ENCODE measurements at places on chromosomes 4 and X.

- DNase-seq, result no peak
Measured at GRCh38 chr4:96036781-96037180, 196.9 kb downstream of the PDHA2 start.

DNA sequence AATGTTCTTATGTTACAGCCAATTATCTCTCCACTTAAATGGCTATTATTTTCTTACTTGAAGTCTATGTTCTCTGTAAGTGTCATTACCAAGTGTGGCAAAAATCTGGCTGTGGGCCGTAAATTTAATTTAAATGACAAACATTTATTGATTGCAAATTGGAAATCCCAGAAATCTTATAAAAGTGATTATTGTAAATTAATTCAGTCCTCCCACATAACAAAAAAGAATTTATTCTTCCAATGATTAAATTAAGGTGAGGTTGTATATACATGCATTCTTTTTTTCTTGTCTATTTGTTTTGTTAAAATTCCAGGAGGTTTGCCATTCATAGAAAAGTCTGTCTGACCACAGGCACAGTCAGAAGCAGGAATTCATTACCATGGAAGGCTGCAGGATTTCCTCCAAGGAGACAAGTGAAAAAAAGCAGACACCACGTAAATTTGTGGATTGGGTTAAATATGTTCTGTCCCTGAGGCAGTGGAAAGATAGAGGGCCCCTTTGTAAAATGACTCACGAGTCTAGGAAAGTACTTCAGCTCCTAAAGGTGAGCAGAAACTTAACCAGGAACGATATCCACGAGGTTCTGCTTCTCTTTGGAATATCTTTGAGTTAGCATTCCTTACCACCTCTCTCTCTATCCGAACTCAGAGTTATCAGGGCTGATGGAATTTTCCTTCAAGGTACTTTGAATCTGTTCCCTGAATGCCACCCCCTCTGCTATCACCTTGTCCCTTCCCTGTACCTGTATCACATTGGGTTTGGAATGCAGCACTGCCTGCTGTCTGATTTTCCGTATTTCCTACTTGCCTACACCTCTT lies 10.7 kb downstream of the PPARGC1A start:
- no peak for DNase-seq

- no peak for DNase-seq
Measured at GRCh38 chr4:30462445-30463090, 257.6 kb upstream of the PCDH7 start.

DNA sequence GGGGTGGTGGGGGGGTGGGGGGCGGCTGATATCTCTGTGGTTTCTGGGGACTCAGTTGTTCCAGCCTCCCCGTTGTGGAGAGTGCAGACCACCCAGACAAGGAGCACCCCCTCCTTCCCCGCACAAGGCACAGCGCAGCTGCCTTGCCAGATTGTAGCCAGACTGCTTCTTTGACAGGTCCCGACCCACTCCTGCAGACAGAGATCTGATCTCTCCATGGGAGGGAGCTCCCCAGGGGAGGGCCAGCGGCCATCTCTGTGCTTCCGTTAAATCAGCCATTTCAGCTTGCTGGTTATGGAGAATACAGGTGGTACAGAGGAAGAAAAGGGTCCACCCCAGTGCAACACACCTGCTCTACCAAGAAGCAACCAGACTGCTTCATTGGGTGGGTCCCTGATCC lies 80.8 kb downstream of the FGF16 start:
- no peak for DNase-seq

DNA sequence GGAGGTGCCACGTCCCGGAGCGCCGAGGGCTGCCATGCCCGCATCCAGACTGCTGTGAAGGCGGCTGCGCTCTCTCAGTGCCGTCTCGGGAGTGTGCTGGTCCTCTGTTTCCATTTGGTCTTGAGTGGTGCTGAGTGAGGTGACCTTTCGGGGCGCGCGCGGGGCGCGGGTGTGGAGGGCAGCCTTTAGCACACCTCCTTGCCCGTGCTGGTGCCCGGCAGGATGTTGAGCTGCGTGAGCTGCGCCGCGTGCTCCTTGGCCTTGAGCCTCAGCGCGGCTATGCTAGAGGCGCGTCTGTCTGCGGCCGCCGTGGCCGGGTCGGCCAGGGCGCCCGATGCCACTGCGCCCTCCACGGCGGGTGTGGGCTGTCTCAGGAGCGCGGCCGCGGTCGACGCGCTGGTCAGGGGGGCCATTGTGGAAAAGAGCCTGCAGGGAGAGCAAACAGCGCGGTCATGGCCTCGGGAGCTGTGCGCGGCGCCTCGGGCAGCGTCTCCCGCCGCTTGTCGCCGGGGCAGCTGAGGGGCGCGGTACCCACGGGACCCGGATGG lies 11.2 kb downstream of the ARX start:
- no peak for DNase-seq

DNA sequence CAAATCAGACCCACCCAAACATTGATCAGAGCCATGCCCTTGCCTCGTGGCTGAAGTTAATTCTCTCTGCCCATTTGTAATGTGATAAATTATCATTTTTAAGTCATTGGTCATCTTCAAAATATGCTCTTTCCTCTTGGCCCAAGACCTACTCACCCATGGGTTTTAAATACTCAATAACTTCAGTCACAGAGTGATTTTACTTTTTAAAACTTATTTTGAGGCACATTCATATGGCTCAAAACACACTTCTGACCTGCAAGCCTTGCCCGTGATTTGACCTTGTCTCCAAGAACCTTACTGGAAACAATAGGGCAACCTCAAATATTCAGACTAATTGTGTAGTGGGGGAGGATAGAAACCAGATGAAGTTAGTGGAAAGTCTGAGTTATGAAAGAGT lies 176.2 kb upstream of the LNX1 start:
- DNase-seq, result no peak

DNA sequence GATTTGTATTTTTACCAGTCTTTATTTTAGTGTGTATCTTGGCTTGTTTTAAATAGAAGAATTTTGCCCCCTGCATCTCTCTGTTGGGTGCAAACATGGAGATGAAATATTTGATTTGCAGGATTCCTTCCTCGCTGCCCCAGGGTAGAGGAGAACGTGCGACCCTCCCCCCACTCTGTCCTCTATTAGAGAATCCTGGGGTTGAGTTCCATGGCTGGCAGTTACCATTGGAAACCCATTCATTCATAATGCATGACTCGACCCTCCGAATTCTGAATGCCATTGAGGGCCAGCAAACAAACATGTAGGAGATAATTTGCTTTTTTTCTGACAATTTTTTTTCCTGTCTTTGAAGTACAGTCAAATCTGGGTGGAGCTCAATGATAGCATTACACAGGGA lies 53.7 kb downstream of the TRIM2 start:
- no peak for DNase-seq

DNA sequence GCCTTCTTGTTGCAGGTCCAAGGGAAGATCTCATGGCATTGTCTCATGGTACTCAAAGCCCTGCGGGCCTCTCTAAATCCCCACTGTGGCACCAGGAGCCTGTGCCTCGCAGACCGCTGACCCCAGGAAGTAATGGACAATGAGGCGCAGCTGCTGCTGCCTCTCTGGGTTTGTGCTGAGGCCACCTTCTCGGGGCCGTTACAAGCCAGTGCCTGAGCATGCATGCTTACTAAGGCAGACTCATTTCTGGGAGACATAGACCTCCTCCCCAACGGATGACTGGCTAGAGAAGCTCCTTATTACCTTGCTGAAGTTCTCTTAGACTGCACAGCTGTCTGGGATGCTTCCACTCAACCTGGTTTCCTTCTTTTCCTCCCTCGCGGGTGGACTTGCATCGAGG lies 1.3 kb downstream of the BDH2 start:
- DNase-seq, result no peak

DNA sequence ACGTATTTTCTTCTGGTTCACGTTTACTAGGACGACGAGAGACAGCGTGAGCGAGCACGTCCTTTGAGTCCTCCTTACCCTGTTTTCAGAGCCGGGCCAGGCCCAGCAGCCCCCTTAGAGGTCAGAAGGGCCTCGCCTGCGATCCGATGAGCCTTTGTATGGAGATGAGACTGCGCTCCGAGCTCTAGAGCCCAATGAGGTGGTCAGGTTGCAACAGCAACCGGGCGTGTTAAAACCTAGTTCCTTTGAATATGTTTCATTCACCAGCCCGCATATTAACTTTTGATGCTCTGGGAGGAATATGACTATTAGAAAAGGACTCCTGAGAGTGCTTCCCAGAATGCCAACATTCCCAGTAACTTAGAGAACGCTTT lies 55.6 kb upstream of the TADA2B start:
- no peak for DNase-seq

- no peak for DNase-seq
Measured at GRCh38 chrX:11064851-11065600, 46.1 kb upstream of the HCCS start.

DNA sequence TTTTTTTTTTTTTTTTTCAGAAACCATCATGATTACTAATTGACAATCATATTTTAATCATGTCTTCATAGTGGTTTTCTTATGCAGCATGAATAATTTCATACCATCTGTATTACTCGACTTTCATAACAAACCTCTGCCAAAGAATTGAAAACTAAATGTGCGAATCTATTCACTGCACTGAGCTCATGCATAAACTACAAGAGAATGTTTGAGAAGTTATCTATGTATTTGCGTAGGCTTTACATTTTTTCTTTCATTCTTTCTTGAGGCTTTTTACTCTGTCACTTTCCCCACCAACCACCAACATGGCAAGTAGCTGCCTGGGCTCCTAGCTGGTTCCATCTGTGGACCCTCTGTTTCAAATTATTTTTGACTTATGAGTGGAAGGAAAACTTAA lies 1761.0 kb downstream of the STIM2 start:
- DNase-seq, result no peak

DNA sequence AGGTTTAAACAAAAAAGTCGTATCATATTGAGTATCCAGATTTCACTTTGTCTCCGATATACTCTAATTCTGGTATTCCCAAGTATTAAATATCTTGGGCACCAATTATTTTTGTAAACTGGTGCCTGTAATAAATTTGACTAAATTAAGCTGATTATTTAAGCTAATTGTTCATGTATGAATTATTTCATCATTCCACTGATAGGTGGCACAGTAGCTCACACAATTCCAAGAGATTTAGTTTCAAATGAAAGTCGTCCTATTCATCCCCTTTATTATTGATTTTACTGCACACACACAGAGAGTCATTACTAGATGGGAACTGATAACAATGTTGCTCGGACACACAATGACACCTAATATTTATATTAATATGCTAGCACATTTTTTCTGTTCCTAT lies 432.4 kb downstream of the DMD start:
- no peak for DNase-seq

DNA sequence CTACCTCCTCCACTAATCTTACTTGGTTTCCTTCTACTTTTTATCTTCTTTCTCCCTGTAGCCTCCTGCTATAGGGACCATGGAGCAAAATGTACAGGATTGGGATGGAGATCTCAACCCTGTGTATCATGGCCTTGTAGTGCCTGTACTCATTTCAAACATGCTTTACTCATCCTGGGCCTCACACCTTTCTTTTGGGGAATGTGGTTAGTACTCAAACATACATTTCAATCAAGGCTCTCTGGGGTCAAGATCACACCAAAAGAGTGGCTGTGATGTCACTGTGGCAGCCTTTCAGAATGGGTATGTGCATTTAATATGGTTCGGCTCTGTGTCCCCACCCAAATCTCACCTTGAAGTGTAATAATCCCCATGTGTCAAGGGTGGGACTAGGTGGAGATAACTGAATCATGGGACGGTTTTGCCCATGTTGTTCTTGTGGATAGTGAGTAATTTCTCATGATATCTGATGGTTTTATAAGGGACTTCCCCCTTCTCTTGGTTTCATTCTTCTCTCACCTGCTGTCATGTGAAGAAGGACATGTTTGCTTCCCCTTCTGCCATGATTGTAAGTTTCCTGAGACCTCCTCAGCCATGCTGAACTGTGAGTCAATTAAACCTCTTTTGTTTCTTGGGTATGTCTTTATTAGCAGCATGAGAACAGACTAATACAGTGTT lies 205.1 kb downstream of the RASL11B start:
- no peak for DNase-seq

DNA sequence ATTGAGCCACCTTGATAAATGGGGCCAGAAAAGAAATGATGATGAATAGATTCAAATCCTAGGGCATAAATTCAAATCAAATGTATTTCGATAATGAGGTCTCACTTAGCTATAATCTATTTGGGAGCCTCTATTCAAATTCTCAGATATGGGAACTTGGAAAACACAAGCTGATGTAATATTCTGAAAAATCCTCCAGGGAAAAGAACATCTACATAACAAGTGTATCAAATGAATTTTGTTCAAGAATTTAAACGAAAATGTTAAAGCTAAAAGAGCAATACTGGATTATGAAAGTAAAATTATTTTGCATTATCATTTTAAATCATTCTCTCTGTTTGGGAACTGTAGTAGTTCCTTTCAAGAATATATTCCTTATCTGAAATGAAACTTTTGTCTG lies 38.9 kb upstream of the RAP1GDS1 start:
- no peak for DNase-seq

DNA sequence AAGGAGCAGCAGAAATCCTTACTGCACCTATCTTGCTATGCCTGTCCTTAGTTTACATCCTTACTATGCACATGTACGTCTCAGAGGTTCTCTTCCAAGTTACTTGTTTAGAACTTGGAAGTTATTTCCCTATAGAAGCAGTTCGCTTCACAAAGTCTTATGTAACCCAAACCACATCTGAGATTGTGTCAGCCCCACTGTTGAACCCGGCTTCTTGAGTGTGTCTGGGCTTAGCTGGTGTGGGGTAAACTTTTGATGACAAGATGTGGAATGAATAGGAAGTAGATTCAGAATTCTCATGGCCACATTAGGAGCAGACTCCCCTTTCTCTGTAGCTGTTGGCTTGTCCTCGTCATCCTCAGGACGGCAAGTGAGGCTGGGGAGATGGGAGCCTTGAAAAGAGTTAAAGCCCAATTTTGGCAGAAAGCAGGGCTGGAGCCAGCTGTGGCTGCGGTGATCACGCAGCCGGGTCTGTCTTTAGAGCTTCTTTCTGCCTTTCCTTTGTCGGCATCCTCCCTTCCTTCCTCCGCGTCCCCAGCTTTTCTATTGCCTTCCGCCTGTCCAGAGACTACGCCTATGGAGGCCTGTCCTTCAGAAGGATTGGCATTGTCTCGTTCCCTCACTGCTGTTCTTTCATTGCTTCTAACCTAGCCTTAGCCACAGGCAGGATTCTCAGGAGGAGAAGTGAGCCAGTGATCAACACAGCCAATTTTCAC lies 23.0 kb upstream of the LIMCH1 start:
- no peak for DNase-seq

DNA sequence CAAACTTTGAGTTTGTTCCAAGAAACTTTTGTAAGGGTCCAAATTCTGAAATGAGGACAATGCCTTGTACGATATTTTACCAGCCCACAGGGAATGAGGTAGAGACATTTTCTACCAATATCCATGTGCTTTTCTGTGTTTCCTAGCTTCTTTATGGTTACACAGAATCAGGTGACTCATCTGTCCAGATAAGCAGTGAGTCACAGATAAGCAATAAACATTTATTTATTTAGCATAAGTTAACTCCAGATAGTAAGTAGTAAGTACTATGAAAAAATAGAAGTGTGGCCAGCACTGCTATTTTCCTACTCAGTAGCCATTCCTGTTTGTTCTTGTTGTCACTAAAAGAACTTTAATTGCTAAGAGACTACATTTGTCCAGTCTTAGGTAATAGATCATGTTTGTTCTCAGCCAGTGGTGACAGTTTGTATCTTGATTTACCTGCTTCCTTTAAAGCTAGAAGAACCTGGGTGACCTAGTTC lies 7.4 kb downstream of the AFF1 start:
- DNase-seq, result no peak

Measured in hematopoietic multipotent progenitor cell treated with erythropoietin and hydrocortisone succinate and interleukin-3 and kit ligand, for 15 days (in vitro differentiated cells).